Stomach (tissue), 19 donors: ENCODE measurements at places on chromosomes 7 and 10. TPM values are rescaled to one million over a fixed set of nuclear protein-coding genes. Genes with fewer than 3 reads are reported as not detected.

- H3K4me1 ChIP-seq, result peaks cover 12% of the 10 kb centered on the region
- DNase-seq, result no peak
- no peaks in the 10 kb centered on the region for H3K36me3 ChIP-seq
- no peak overlapping the region for H3K4me3 ChIP-seq
- no peaks in the 10 kb centered on the region for H3K27me3 ChIP-seq
Measured at GRCh38 chr10:60853107-60853506, 74.8 kb downstream of the CDK1 start.

GRCh38 chr7:2031451-2031845 lies 201.3 kb downstream of the MAD1L1 start:
- peaks cover 6% of the 10 kb centered on the region for H3K4me1 ChIP-seq
- DNase-seq, result no peak
- H3K4me3 ChIP-seq, result no peak overlapping the region

- H3K4me3 ChIP-seq, result no peak overlapping the region
- peaks cover 2% of the 10 kb centered on the region for H3K36me3 ChIP-seq
- DNase-seq, result no peak
- H3K27me3 ChIP-seq, result no peaks in the 10 kb centered on the region
- no peaks in the 10 kb centered on the region for H3K4me1 ChIP-seq
Measured at GRCh38 chr10:132371641-132372081, 25.3 kb upstream of the PWWP2B start.

GRCh38 chr10:42691361-42692120 lies 53.2 kb upstream of the ZNF33B start:
- H3K27ac ChIP-seq, result no peak overlapping the region
- H3K4me1 ChIP-seq, result no peaks in the 10 kb centered on the region
- no peaks in the 10 kb centered on the region for H3K27me3 ChIP-seq
- no peak overlapping the region for H3K4me3 ChIP-seq

DNA sequence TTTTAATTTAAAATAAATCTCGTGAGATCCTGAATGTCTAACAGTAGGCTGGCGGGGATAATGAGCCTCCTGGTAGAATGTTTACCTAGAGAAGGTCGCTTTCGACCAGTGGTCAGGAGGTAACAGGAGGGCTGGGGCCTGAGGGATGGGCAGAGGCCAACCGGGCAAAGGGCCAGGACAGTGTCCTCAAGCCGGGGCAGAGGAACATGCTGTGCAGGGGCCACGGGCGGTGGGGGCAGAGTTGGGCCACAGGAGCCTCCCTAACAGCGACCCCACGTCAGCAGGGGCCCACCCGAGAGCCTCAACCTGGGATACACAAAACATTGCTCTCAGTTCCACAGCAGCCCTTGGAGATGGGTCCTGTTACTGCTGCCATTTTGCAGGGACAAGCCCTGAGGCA lies 14.5 kb downstream of the CFAP46 start:
- no peak for DNase-seq
- no peaks in the 10 kb centered on the region for H3K36me3 ChIP-seq
- H3K27ac ChIP-seq, result no peak overlapping the region

GRCh38 chr10:7407368-7408290 lies 3.2 kb downstream of the SFMBT2 start:
- peaks cover 24% of the 10 kb centered on the region for H3K4me1 ChIP-seq
- H3K27ac ChIP-seq, result peak overlapping the region; percentile 74
- peak overlapping the region; percentile 84 for H3K4me3 ChIP-seq
- no peak for DNase-seq

DNA sequence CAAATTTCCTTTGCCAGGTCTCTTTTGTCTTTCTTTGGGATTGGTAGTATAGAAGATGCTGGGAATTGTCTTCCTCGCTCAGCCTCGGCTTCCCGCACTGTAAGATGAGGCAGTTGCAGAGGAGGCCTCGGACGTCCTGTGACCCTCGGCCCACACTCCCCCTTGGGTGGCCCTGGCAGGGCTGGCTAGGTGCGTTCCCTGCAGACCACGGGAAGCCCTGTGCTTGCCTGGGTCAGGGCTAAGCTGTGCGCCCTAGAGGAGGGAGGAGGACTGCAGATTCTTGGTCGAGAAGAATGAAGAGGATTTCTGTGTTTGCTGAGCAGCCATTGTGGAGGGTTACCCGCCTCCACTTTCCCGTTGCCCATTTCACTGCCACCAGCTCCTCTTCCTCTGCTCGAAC lies 42.8 kb downstream of the WIPI2 start:
- no peaks in the 10 kb centered on the region for H3K27me3 ChIP-seq
- H3K4me1 ChIP-seq, result peaks cover 7% of the 10 kb centered on the region
- H3K36me3 ChIP-seq, result peaks cover 37% of the 10 kb centered on the region
- no peak for DNase-seq

- H3K4me3 ChIP-seq, result no peak overlapping the region
- no peaks in the 10 kb centered on the region for H3K4me1 ChIP-seq
- DNase-seq, result no peak
Measured at GRCh38 chr7:142372727-142373126, 114.9 kb upstream of the PRSS58 start.

- no peak overlapping the region for H3K27ac ChIP-seq
- H3K4me1 ChIP-seq, result no peaks in the 10 kb centered on the region
- H3K4me3 ChIP-seq, result no peak overlapping the region
- no peaks in the 10 kb centered on the region for H3K27me3 ChIP-seq
- no peaks in the 10 kb centered on the region for H3K36me3 ChIP-seq
- no peak for DNase-seq
Measured at GRCh38 chr10:3376631-3377030, 204.0 kb upstream of the PITRM1 start.

The EBLN1 gene
- not detected for total RNA-seq

The KCP gene
- 0.73 TPM for total RNA-seq
